ENCODE measurements at places on chromosomes 6 and 20.
A peak's percentile ranks its signal among the peaks of the same experiment; 100 is the strongest.

GRCh38 chr6:52594221-52594620 is 17.4 kb upstream of the TRAM2 start:
- DNase-seq, result no peak

DNA sequence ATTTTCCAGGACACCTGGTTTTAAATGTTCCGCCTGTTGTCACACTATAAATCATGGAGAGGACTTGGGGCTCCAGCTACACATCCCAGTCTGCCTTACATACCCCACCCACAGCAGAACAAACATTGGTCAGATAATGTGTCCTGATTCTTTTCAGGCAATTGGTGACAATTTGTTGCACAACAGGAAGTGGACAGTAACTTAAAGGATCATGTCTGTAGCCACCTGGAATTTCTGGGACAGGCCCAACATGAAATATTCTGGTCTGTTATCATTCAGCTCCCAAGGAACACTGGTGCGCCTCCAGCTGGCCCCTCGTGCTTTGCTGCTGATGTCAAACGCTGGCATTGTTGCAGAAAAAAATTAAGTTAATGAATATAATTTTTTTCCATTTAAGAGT is 117.2 kb downstream of the SOBP start:
- DNase-seq, result no peak

DNA sequence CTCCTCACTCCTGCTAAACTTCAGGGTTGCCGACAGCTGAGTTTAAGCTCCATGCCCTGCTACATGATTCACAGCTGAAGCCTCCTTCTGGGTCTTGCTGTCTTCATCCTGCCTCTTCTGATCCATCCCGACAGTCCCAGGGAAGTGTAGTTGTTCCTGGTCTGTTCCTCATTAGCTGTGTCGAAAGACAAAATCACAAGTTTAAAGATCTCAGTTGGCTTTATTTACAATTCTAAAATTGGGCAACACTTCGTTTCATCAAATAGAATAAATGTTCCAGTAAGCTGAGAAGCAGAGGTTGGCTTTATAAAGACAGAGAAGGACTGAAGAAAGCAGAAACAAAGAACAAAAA is 4.1 kb upstream of the SLC2A10 start:
- peak; percentile 61 for DNase-seq

DNA sequence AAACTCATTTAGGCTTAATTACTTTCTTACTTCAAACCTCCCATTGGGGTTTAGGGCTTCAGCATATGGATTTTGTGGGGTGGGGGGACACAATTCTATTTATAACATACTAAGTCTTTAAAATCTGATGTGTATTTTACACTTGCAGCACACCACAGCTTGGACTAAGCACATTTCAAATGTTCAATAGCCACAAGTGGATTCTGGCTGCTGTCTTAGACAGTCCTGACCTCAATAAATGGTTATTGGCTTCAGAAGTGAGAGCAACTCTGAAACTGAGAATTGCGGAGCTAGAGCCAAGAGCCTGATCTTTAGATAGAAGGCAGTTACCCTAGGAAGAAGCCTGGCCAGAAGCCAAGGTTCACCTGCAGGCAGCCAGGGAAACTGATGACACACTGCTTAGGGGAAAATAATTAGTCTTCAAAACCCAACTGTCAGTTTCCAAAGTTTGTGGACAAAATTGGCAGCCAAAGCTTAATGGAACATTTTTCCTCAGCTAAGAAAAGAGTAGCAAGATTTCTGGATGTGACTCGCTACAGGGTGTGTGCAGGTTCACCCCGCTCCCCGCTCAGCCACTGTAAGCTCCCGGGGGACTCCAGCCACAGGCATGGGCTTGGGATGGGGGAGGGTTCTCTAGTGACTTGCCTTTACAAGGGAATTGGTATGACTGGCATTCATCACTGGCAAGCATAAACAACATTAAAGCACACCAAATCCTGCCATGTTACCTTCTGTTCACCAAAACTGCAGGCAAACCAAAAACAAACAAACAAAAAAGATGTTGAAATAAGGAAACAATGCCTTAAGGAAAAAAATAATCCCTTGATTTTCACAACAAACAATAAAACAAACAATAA is 219.8 kb downstream of the TFAP2A start:
- no peak for DNase-seq

GRCh38 chr6:79202556-79202955 is 31.9 kb downstream of the HMGN3 start:
- no peak for DNase-seq

GRCh38 chr20:4383961-4384360 is 337.7 kb upstream of the PRND start:
- no peak for DNase-seq

DNA sequence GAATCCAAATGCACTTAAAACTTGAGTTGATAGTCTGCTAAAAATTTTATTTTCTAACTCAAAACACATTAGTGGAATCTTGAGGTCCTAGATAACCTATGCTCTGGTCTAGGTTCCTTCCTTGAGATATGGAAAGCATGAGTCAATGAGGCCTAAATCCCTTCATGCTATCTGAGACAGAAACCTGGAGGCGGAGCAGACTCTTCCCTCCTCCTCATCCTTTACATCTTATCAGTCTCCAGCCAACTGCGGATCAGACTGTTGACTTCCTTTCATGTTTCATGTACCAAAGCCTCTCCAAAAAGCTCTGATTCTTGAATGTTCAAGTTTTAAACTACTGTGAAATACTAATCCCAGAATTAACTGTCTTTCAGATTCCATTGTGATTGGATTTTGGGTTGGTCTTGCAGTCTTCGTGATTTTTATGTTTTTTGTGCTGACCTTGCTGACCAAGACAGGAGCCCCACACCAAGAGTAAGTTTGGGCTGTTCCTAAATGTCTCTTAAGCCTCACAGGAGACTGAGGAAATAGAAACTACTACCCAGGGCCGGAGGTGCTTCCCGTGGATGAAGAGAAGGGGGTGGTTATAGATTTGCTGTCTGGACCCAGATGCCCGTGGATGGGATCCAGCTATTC is 29.1 kb downstream of the MRAP2 start:
- no peak for DNase-seq

GRCh38 chr20:8360035-8360434 is 228.0 kb downstream of the PLCB1 start:
- no peak for DNase-seq

DNA sequence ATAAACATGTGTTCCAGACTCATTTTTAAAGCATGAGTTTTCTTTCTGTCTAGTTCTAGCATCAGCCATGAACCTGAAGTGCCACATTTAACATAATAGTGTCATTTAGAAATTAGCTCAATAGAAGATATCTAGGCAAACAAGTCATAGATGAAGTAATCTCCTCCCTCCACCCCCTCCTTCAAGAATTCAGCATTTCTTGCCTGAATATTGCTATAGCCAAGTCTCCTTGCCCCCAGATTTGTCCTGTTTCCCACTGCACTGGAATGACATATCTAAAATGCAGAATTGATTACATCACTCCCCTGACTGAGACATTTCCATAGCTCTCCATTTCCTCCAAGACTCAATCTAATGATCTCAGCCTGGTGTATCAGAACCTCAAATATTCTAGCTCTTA is 134.9 kb upstream of the BACH2 start:
- DNase-seq, result no peak

DNA sequence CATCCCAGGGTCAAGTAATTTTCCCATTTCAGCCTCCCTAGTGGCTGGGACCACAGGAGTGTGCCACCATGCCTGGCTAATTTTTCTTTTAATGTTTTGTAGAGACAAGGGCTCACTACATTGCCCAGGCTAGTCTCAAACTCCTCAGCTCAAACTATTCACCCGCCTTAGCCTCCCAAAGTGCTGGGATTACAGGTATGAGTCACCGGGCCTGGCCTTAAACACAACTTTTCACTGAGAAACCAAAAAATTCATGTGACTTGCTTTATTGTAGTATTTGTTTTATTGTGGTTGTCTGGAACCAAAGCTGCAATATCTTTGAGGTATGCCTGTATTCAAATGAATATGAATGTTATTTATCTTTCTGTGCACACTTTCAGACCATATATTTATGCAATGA is 72.2 kb downstream of the RWDD2A start:
- peak; percentile 7 for DNase-seq

Measured in BJ (cell line).